Activated CD4-positive, alpha-beta T cell treated with anti-CD3 and anti-CD28 coated beads, Interleukin-2, amount 50 U/mL, for 1 hour (primary cell): ENCODE measurements at places on chromosomes 4 and X.

DNA sequence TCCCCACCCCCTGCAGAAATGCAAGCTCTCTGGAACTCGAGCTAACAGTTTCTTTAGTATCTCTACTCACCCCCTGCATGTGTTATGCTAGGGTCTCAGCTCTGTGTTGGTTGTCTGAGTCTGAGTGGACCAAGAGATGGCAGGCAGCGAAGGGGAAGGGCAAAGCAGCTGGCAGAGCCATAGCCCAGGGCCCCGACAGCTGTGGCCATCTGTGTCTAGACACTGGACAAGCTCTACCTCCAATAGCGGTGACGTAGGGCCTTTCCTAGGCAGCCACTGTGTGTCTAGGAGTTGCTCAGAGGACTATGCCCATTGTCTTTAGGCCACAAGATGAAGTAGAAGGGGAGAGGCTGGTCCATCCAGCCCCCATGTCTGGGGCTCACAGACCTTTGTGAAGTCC is 79.2 kb downstream of the EFNB1 start:
- no peak for DNase-seq

GRCh38 chrX:24147165-24147564 is 2.4 kb upstream of the ZFX start:
- DNase-seq, result no peak

- no peak for DNase-seq
These were observed 901 bp downstream of the JADE1 start for GRCh38 chr4:128810331-128810870.

DNA sequence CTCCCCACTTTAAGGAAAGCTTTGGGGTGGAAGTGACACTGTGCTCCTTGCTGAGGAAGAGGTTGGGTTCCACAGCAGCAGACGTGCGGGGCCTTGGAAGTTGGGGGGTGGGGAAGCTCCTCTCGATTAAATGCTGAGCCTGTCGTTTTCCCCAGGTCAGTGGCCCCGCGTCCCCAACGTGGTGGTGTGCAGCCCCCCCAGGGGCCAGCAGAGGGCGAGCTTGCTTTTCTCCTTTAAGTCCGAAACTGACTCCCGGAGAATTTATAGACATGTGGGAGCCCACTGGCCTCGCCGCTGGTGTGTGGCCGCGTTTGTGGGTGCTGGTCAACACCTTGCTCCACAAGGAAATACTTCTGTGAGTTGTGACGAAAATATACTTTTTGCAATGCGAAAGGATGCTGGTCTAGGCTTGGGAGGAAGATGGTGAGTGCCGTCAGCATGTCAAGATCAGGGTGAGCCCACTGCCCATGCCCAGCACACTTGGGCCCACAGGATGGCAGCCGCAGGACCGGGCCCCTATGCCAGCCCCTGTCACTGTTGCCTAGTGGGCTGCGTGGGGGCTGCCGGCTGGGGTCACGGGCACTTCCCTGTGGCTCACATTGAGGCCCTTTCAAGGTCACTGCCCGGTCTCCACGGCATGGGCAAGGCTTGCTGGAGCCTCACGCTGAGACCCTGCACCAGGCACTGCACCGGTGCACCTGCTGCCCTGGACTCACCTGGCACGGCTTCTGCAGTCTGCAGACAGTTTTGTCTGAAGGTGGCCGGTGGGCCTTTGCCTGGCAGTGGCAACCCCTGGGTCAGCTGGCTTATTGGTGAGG is 9.4 kb downstream of the UVSSA start:
- peak; percentile 52 for DNase-seq

- DNase-seq, result no peak
These were observed 241.1 kb upstream of the TLL1 start for GRCh38 chr4:165631912-165632311.

DNA sequence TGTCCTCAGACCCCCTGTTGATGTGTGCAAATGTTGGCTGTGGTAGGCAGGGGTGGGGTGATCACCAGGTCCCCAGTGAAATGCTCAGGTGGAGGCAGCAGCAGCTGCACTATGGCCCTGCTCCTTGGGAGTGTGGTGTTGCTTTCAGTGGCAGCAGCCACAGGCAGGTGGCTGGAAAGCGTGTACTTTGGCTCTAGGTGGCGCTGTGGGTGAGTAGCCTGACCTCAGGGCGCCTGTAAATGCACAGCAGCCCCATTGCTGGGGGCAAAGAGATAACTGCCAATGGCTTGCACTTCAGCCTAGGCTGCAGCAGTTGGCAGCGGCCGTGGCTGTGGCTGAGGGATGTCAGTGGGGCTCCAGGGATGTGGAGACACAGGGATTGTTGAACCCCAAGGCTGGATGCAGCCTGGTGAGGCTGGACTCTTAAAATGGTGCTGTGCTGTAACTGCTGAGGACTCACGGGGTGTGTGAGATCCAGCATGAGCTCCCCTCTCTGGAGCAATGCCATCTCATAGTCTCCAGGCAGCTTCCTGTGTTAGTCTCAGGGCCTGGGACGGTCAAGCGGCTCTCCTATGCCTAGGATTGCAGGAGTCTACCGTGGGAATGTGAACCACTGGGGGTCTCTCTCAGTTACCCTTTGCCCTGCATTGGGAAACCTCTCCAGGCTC is 421.7 kb upstream of the HTR2C start:
- no peak for DNase-seq

GRCh38 chr4:166896254-166896653 is 338.0 kb downstream of the SPOCK3 start:
- DNase-seq, result no peak

DNA sequence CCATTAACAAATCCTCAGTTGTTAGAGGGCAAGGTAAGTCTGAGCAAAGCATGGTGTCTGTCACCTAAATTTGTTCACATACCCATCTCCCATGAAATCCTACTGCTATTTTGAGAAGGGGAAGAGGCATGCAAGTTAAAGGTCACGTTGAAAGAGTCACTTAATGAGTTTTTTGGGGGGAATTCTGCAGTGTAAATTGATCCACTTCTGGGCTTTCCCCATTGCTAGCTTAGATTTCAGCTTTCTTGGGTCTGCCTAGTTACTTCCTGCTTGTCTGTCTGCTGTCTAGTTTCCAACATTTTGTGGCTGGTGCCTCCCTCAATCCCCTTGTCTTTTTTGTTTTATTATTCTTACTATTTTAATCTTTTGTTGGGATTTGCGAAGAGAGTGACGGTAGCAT is 32.0 kb downstream of the CEP135 start:
- DNase-seq, result no peak

DNA sequence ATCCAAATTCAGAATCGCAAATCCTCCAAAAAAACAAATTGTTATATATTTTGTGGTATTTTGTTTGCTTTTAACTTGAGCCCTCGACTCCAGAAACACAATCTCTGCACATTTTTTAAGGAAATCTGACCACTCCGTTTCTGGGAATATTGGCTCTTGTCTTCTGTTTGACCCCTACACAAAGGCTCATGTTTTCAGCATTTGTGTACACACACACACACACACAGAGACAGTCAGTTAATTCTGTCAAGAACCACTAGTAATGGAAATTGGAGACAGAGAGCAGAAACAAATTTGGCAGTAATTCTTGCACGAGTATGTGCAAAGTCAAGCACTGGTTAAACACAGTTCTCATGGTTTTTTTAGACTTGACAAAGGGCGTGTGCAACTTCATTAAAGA is 115.4 kb downstream of the AFAP1 start:
- no peak for DNase-seq
